ENCODE measurements at places on chromosomes 1 and 21.

DNA sequence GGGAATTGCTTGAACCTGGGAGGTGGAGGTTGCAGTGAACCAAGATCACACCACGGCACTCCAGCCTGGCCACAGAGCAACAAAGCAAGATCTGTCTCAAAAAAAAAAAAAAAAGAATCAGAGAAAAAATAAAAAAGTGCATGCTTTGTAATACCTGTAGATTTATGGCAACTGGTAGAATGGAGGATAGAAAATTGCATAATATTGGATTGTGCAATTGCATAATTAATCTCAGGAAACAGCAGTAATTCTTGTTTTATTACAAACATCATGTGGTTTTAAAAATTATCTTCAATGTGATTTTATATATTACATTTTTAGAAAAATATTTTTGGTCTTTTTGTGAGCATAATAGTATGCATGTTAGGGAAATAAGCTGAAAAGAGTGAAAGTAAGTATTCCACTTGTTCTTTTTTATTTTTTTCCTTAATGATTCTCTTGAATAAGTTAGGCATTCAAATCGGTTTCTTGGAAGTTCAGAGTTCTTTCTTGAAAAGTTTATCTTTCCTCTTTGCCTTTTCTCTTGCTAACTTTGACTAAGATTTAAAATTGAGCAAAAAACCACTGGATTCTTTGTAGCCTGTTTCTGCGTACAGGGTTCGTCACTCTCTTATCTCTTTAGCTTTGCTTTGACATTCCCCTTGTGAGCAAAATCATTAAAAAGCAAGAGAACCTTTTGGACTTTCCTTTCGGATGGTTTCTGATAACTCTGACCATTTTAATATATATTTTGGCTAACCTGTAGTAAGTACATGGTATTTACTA is 127.5 kb upstream of the ADAMTS5 start:
- DNase-seq: no peak

DNA sequence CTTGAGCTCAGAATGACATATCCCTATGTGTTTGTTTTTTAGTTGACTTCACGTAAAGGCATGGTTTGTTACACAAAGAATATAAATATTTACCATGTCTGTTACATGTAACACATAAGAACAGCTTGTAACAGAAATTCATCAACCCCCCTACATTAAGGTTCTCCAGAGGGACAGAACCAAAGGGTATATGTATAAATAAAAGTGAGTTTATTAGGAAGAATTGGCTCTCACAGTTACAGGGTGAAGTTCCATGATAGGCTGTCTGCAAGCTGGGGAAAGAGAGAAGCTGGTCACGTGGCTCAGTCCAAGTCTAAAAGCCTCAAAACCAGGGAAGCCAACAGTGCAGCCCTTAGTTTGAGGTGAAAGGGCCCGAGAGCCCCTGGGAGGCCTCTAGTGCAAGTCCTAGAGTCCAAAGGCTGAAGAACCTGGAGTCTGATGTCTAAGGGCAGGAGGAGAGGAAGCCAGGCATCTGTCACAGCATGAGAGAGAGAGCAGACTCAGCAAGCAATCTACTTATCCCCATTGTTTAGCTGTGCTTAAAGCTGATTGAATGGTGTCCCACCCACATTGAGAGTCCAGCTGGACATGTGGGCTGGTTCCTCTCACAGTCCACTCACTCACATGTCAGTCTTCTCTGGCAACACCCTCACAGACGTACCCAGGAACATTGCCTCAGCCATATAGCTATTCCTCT is 15.8 kb downstream of the THRAP3 start:
- no peak for DNase-seq

GRCh38 chr1:95660736-95661135 is 426.7 kb downstream of the RWDD3 start:
- no peak for DNase-seq

DNA sequence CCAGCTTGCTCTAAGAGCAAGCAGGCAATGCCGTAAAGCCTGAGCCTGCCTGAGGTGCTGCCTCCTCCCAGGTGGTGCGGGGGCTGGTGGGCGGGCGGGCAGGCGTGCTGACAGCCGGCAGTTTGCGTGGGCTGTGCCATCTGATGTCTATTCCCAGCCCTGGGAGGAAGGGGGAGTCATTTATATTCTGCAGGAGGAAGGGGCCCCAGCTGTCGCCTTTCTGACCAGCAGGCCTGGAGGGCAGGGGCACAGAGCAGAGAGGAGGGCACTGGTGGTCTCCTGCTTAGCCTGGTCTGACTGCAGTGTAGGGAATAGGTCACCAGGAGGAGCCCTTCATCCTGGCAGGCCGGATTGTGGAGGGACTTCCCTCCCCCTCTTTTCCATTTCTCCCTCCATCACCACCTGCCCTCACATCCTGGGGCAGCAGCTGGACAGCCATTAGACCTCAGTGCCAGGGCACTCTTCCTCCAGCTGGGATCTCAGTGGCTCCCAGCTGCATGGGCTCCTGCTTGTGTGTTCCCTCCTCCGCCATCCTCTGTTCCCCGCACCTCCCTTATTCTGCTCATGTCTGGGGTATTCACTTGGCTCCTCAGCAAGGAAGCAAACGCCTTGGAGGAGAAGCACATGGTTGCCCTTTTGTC is 4.4 kb downstream of the CYB561D1 start:
- no peak for DNase-seq

DNA sequence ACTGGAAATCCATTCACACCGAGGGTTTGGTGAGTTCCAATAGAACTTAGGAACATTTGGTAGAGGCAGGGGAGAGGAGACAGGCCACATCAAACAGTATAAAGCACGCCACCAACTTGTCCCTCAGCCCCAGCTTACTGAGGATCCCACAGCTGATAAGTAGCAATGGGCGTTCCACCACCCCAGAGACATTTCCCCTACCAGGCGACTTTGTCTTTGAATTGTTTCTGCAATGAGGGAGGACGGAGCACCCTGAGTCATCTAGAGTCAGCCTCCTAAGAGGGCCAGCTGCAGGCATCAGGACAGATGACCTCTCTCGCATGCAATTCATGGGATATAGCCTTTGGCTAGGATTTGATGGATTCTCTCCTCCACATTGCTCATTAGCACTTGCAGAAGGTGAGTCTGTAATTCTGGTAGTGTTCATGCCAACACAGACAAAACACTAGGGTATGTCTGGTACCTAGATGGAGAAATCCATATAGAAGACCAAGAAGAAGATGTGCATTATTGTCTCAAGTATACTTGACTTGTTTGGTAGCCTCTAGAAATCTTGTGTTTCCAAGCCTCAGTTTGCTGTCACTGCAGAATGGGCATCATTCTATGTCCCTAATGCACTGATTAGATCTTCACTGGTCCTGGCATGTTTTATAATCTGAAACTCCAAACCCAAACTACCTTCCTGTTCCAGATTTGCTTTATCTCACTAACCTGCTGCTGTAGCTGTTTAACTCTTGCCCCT is 69.0 kb downstream of the RRAGC start:
- no peak for DNase-seq
